Colonic mucosa (tissue), 4 donors: ENCODE measurements at places on chromosomes 2 and 18. TPM values are rescaled to one million over a fixed set of nuclear protein-coding genes. Genes with fewer than 3 reads are reported as not detected.

KCNIP3 gene
- total RNA-seq = 1.5 TPM

PDE11A gene
- 2.6 TPM for total RNA-seq

DLX2 gene
- not detected for total RNA-seq

C18orf32 gene
- total RNA-seq = 63.6 TPM

LAMA1 gene
- total RNA-seq = 7.7 TPM

MYO7B gene
- 218 TPM for total RNA-seq

SH2D6 gene
- total RNA-seq = 1.6 TPM

IL1B gene
- total RNA-seq = 5.7 TPM

- no peak overlapping the region for H3K27ac ChIP-seq
- no peaks in the 10 kb centered on the region for H3K27me3 ChIP-seq
Measured at GRCh38 chr2:8343031-8343430, 338.8 kb upstream of the ID2 start.

DNA sequence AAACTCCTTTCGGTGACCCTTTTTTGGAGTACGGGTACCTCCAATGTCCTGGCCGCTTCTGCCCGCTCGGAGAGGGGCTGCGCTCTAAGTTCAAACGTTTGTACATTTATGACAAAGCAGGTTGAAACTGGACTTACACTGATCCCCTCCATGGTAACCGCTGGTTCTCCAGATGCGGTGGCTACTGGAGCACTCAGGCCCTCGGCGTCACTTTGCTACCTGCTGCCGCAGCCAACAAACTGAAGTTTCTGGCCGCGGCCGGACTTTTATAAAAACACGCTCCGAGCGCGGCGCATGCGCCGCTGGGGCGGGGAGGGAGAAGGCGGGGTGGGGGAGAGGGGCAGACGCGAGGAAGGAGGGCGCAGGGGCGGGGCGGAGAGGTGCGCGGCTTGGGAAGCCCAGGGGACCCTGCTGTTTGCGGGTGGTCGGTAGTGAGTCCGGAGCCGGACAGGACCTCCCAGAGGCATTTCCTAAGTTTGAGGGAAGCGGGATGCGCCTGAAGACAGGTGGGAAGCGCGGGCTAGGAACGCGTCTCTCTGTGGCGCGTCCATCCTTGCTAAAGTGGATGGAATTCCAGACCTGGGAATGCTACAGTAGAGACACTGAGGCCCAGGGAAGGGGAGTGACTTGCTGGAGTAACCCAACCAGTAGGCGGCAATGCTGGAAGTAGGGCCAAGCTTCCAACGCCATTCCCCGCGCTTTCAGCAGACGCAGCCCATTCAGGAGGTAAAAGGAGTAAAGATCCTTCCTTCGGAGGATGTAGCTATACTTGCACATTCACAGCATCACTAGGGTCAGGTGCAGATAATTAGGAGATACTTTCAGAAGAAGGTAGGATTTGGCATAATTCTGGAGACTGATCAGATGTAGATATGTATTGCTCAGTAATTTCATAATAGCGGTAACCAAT, at the start of gene CXCR4:
Gene CXCR4, minus strand, starts transcription at position 241 of the 910 bp plus-strand sequence. Its CDS starts 89 bp downstream, at position 152.
- peak; percentile 76 for DNase-seq
- peaks cover 55% of the 10 kb centered on the region for H3K27me3 ChIP-seq
- peak within 1 kb of the TSS; percentile 53 for H3K4me3 ChIP-seq
- no peaks in the 10 kb centered on the region for H3K4me1 ChIP-seq
- H3K36me3 ChIP-seq = no peaks in the 10 kb centered on the region

- no peaks in the 10 kb centered on the region for H3K36me3 ChIP-seq
- no peaks in the 10 kb centered on the region for H3K27me3 ChIP-seq
Measured at GRCh38 chr2:186537019-186537418, 51.0 kb downstream of the ZC3H15 start.

DNA sequence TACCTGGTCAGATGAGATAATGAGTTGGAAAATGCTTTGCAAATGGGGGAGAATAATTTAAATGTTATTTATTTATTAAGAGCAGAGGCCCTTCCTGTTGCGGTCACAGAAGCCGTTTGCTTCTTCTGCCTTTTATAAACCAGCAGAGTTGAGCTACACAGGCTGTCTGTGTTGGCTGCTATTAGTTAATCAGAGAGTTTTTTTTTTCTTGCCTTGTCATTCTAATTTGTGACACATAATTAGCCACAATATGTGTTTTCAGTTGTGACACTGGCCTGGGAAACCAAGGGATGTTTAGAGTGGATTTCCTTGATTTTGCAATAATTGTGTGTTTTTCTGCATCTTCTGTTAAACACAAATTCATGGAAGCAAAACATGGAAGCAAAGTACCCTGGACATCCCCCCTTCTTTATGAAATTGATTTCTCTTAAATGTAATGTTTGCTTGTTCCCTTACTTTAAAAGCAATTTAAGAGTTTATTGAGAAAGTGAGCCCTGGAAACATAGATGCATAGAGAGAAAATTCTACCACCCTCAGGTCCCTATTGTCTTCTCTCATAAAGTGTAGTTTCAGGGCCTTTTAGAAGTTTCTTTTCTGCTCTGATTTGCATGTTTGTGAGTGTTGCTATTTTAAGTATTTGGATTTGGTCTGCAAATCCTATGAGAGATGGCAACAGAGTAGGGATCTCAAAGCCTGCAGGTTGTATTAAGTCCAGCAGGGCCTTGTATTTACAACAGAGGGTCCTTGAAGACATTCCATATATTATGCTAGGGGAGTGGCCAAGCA, 22.8 kb upstream of the IL37 start:
- H3K27me3 ChIP-seq = no peaks in the 10 kb centered on the region
- no peak overlapping the region for H3K27ac ChIP-seq
- H3K4me3 ChIP-seq = no peak overlapping the region
- DNase-seq = no peak
- no peaks in the 10 kb centered on the region for H3K36me3 ChIP-seq

DNA sequence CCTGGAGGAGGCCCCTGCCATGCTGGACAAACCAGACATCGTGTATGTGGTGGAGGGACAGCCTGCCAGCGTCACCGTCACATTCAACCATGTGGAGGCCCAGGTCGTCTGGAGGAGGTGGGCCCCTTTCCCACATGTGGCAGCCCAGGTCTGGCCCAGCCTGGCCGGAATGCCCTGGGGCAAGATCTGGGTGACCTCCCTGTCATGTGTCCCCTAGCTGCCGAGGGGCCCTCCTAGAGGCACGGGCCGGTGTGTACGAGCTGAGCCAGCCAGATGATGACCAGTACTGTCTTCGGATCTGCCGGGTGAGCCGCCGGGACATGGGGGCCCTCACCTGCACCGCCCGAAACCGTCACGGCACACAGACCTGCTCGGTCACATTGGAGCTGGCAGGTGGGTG, 25.2 kb upstream of the GMPPA start:
- H3K4me1 ChIP-seq = no peaks in the 10 kb centered on the region
- no peaks in the 10 kb centered on the region for H3K36me3 ChIP-seq
- no peaks in the 10 kb centered on the region for H3K27me3 ChIP-seq
- H3K4me3 ChIP-seq = no peak overlapping the region
- no peak for DNase-seq

GRCh38 chr18:45275367-45276113, 339.7 kb upstream of the SLC14A2 start:
- no peak overlapping the region for H3K27ac ChIP-seq
- no peak for DNase-seq
- H3K36me3 ChIP-seq = no peaks in the 10 kb centered on the region
- no peaks in the 10 kb centered on the region for H3K27me3 ChIP-seq

DNA sequence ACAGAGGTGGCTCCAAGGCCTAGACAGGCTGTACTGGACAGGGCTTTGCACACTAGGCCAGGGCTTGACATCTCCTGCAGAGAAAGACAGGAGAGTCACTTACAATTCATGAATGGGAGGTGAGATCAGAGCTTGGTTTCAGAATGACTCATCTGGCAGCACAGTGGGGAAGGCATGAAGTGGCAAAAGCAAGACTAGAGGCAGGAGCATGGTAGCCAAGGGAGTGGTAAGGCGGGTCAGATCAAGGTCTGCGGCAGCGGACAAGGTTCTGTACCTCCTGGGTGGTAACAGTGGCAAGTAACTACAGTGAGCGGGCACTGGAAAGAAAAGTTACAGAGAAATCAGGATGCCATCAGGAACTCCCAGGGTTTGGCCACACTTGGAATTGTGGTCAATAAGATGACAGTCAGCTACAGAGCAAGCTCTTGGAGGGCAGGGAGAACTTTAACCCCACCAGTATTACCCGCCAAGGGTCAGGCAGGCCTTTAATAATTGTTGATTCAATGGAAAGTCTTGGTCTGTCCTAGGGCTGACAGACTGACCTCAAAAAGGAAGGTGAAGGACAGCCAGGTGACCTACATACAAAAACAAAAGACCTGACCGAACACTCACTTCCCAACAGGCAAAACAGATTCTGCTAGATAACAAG, 5.7 kb downstream of the MCFD2 start:
- peaks cover 12% of the 10 kb centered on the region for H3K4me1 ChIP-seq
- H3K27me3 ChIP-seq = no peaks in the 10 kb centered on the region
- H3K27ac ChIP-seq = peak overlapping the region; percentile 6
- no peaks in the 10 kb centered on the region for H3K36me3 ChIP-seq
- DNase-seq = peak; percentile 47

GRCh38 chr2:127690696-127691095, 10.6 kb upstream of the SFT2D3 start:
- no peaks in the 10 kb centered on the region for H3K36me3 ChIP-seq
- H3K27ac ChIP-seq = no peak overlapping the region
- no peaks in the 10 kb centered on the region for H3K4me1 ChIP-seq
- no peak overlapping the region for H3K4me3 ChIP-seq

- no peak overlapping the region for H3K4me3 ChIP-seq
- no peak for DNase-seq
- H3K4me1 ChIP-seq = no peaks in the 10 kb centered on the region
- H3K27ac ChIP-seq = no peak overlapping the region
- H3K36me3 ChIP-seq = no peaks in the 10 kb centered on the region
Measured at GRCh38 chr2:219713110-219713509, 85.7 kb downstream of the SLC4A3 start.

GRCh38 chr18:40048253-40048652, 1906.8 kb upstream of the PIK3C3 start:
- no peaks in the 10 kb centered on the region for H3K27me3 ChIP-seq
- no peak overlapping the region for H3K27ac ChIP-seq
- no peaks in the 10 kb centered on the region for H3K4me1 ChIP-seq
- no peak for DNase-seq
- no peaks in the 10 kb centered on the region for H3K36me3 ChIP-seq

DNA sequence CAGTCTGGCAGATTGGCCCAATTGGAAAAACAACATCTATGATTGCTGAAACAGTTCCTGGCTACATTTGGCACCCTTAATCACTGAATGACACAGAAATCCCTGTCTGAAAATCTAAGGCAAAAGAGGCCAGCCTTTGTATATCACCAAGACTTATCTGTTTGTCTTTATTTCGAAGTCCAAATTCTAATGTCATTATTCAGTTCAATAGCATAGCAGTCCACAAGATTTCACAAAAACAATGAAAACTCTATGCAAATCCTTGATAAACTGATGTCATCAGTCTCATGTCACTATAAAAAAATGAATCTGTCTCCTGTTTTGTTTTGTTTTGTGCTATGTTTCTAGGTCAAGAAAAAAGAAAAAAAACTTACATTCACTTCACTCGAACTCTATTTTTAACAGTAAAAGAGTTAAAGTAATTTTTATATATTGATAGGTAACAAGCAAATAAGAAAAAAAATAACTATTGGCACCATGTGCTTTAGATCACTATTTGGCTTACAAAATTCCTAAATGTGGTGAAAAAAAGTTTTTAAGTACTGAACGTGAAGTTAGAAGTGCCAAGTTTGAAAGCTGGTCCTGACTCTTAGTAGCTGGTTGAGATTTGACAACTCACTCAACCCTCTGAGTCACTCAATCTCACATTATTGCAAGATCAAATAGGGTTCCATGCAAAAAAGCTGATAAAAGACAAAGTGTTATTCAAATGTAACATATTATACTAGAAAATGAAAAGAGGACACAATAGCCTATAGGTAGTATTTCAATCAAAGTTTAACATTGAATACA, 359.3 kb downstream of the IRS1 start:
- H3K4me3 ChIP-seq = no peak overlapping the region
- H3K27me3 ChIP-seq = no peaks in the 10 kb centered on the region
- no peak for DNase-seq
- H3K4me1 ChIP-seq = no peaks in the 10 kb centered on the region
